Stimulated activated CD4-positive, alpha-beta T cell treated with anti-CD3 and anti-CD28 coated beads, Interleukin-15, amount 100 ng/mL, for 48 hours (primary cell): ENCODE measurements at places on chromosomes 4 and X.
A peak's percentile ranks its signal among the peaks of the same experiment; 100 is the strongest.

DNA sequence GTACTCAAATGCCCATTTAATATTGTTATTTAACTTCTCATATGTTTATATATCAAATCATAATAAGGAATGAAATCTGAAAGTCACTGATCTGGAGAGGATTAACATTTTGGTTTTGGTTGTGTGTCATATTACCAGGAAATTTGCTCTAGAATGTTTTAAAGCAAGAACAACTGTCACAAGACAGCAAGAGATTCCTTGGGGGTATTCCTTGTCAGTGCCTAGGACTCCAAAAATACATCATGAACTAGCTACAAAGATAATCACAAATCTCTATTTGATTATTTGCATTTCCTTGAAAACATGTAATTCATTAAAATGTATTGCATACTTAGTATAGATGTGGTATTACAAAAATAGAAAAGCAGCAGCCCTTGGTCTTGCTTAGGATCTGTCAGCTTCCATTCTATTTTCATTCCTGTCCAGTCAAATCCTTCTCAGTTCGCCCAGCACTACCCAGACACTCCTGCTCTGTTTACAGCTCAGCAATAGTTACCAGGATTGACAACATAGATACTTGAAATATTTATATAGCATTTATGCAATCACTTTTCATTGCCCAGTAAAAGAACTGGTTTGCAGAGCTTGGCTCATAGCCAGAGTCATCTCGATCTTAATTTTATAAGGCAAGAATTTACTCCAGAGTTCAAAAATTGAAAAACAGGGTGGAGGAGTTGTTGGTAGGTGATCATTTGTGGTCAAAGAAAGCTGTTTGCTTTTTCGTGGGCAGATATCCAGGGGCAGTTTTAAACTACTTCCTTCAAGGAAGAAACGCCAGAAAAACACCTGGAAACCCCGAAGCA, 9.2 kb upstream of the BMP3 start:
- no peak for DNase-seq

GRCh38 chrX:44415639-44416386, 72.3 kb upstream of the EFHC2 start:
- no peak for DNase-seq

GRCh38 chr4:100269446-100269845, 79.2 kb upstream of the DDIT4L start:
- no peak for DNase-seq

- DNase-seq: peak; percentile 62
These were observed at the start of gene LRBA for GRCh38 chr4:151014521-151015458. TSS of gene LRBA (minus strand) at chr4:151015284. CDS start at chr4:151014642, 642 bp downstream.

DNA sequence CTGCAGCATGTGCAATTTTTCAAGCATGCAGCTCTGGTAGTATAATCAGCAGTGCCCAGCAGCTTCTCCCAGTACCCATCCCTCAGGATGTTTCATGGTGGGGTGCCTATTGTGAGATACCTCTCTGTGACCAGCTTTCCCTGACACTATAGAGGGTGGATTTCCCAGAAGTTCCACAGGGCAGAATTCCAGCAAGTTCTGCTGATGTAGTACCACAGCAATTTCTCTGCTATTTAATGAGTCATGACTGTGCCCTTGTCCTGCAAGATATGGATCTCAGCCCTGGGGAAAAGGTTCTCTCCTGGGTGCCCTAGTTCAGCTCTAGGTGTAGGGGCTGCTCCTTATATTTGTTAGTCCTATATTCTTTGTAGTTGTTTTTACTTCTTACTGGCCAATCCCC, 174.8 kb downstream of the ENOX2 start:
- no peak for DNase-seq

DNA sequence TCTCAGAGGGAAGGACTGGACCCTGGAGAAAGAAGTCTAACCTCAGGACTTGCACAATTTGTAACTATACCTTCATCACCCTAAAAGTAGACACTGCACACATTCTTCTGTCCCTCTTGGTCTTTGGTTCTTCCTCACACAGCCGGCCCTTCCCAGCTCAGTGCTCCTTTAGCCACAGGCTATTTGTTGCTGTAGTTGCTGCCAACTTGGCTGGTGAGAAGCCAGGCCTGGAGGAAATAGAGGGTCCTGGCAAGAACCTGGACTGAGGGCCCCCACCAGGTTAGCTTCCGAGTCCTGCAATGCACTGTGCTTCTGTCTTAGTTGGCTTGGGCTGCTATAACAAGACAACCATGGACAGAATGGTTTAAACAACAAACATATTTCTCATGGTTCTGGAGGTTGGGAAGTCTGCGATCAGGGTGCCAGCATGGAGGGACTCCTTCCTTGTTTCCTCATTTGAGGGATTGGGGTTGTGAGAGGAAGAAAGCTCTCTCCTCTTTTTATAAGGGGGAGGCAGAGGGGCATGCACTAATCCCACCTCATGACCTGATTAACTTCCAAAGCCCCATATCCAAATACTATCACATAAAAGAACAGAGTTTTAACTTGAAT, 4.4 kb upstream of the FGF5 start:
- DNase-seq: no peak

DNA sequence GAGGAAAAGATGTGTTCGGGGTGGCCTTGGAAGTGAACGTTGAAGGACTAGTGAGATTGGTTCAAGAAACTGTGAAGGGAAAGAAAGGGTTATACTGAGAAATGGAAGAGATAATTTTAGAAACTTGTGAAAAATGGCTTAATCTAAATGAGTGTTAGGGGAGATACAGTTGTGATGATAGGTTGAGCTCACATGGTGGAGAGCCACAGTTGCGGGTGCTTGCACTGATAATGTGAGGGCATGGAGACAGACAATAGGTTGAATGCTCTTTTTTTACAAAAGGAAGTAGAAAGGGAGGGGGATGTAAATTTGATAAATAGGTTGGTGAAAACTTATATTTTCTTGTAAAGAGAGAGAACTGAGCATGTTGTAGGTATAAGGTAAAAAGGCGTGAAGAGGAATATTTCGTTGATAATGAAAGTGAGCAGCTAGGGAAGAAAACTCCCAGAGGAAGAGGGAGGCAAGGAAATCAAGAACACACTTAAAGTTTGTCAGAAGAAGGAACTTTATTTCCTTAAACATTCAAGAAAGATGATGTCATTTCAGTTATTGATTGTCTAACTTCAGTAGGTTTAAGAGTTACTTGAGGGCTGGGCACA, 8.2 kb downstream of the AREG start:
- DNase-seq: no peak

GRCh38 chr4:165709973-165710526, 163.0 kb upstream of the TLL1 start:
- DNase-seq: no peak

DNA sequence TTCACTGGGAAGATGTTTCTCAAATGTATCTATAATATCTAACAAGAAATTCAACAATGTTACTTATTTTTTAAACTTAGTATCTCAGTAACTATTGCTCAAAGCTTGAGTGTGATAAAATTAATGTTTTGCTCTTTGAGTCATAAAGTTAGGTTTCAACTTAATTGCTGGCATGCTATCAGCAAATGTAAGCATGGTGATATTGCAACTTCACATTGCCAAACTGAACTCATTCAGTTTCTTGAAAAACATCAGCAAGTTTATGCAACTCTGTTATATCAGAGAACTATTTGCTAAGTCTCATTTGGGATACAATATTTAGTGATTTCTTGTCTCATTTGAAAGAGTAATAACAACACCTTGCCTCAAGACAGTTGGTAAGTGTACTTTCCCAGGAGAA, 91.2 kb upstream of the KLF3 start:
- no peak for DNase-seq

- peak; percentile 35 for DNase-seq
These were observed 797 bp downstream of the TXLNG start for GRCh38 chrX:16786791-16787735.

DNA sequence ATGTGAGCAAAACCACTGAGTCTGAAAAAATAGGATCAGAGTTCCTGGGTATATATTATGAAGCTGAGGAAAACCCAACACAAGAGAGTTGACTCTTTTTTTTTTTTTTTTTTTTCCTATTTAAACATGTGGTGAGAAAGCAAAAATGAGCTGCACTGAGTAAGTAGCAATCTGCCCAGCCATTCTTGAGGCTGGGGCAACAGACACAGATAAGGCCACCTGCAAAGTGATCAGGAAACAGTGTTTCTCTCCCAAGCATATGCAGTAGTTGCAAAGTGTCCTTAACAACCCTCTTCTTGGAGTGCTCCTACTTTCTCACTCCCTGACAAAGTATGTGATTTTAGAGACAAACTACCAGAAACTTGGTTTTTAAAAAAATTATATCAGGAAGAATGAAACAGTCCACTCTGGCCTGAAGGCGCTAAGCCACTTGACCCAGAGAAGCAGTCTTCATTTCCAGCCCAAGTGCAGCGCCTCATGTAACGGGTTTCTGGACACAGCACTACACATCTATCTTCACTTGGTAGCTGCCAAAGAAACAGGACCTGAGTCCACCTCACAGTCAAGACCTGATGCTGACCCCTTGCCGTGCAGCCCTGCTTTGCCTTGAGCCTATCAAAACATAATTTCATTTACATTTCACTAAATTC, 124.6 kb upstream of the MAP3K15 start:
- no peak for DNase-seq

- DNase-seq: peak; percentile 1
These were observed 22.9 kb upstream of the COX7B2 start for GRCh38 chr4:46931981-46932380.

- DNase-seq: no peak
These were observed 42.9 kb downstream of the SMAD1 start for GRCh38 chr4:145524552-145524951.

DNA sequence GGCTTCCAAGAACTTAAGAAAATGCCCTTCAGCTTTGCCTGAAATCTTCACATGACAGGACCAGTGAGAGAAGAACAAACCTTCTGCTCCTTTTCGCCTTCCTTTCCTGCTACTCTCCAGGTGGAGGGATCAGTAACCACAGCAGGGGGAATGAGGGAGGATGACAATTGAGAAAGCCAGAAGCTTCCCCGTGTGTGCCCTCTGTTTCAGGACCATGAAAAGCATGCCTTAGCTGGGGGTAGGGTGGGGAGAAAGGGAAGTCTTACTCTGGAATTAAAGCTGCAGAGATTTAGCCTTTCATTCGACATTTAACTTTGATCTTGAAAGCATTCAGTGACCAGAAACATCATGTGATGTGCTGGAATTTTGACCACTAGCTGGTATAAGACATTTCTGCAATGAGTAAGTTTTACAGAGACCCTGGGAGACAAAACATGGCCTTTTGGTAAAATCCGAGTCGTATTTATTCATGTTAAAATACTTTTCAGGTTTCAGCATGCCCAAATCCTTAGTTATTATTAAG, 10.6 kb upstream of the PUDP start:
- DNase-seq: no peak
